Activated naive CD8-positive, alpha-beta T cell treated with anti-CD3 and anti-CD28 coated beads for 36 hours (primary cell): ENCODE measurements at places on chromosomes 7 and 10. TPM values are rescaled to one million over a fixed set of nuclear protein-coding genes. Genes with fewer than 3 reads are reported as not detected.

DNA sequence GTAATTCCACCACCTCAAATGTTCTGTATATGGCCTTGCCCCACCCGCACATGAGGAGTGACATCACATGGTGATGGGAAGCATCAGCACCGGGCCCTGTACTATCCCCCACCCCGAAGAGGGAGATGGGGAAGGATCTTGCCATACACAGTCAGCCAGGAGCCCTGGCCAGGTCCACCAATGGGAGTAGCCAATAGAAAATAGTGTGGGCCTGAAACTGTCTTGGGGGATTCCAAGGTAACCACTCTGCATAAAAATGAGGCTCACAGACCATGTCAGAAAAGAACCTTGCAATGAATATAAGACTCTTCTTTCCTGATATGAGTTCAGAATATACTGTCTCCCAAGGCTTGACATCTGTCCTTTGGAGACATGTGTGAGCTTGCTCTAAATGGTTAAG, 51.1 kb downstream of the ADRB1 start:
- DNase-seq, result no peak

DNA sequence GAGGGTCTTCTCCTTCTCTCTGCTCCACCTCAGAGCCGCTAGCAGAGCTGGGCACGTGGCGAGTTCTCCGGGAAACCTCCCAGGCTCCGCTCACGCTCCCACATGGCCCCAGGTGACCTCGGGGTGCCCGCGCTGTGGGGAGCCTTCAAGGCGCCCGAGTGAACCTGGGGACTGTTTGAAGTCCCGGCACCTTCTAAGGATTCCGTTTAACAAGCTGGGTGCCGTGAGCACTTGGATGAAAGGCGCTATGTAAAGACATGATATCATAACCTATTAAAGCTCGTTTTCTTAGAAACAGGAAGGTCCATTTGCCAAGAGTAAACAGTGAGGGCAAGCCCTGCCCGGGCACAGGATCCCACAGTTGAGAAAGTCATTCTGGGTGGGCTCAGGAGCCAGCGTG, 15.8 kb upstream of the MYL10 start:
- DNase-seq, result no peak

- DNase-seq, result no peak
Observed at GRCh38 chr7:97845622-97846203, 26.5 kb downstream of the ASNS start.

GRCh38 chr10:44333511-44333910, 51.4 kb downstream of the CXCL12 start:
- DNase-seq, result no peak

The PTN gene
- total RNA-seq, result not detected
